ENCODE measurements at places on chromosomes 2 and 18. TPM values are rescaled to one million over a fixed set of nuclear protein-coding genes. Genes with fewer than 3 reads are reported as not detected.

Gene TCF23
- total RNA-seq, result not detected

Gene PARD3B
- total RNA-seq, result 22.4 TPM

Gene DLX2
- total RNA-seq, result 0.59 TPM

Gene CDKL4
- 3.5 TPM for total RNA-seq

Gene HOXD4
- total RNA-seq, result 1.2 TPM

Gene CAVIN2
- 1.8 TPM for total RNA-seq
